NCI-H526 treated with DMSO at 0.1 percent for 48 hours (cell line): ENCODE measurements at places on chromosomes 2 and 18.

GRCh38 chr2:119782308-119783027 lies 22.7 kb downstream of the PTPN4 start:
- DNase-seq = no peak

- peak; percentile 41 for DNase-seq
Measured at GRCh38 chr2:10721396-10722251, at the start of gene ATP6V1C2. TSS of gene ATP6V1C2 (plus strand) at chr2:10721630. CDS start at chr2:10722850, 1,220 bp downstream.

GRCh38 chr2:105744091-105744908 lies 412 bp upstream of the NCK2 start:
- no peak for DNase-seq

- no peak for DNase-seq
Measured at GRCh38 chr2:54957321-54957999, 92.8 kb downstream of the RTN4 start.

DNA sequence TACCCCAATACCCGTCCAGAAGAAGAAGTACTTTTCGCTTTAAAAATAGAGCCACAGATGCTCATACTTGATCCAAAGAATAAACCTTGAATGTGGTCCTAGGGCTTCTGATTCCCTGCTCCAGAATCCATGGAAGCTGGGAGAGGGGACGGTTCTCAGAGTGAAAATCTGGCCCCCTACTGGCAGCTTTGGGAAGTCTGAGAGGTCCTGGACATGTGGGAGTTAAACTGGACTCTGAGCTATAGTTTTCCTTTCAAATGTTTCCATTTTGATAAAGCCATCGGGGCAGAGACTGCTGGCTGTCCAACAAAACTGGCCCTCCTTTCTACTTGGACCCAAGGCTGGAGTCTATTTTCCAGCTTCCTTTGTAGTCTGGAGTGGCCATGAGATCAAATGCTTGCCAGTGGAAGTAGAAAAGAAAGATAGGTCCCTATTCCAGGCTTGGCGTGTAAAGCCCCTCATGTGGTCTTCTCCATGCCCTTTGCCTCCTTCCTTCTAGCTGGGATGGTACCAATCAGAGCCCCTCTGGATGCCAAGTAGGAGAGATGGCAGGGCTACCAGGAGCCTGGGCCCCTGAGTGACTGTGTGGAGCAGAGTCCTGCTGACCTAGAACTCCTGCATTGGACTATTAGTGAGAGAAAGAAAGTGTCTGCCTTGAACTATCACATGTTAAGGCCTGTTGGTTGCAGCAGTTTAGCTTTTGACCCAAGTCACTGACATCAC lies 37.7 kb upstream of the TBC1D8 start:
- no peak for DNase-seq

GRCh38 chr2:37387148-37387835 lies 42.9 kb downstream of the QPCT start:
- DNase-seq = no peak

GRCh38 chr2:43218702-43219382 lies 7.6 kb downstream of the ZFP36L2 start:
- DNase-seq = no peak

DNA sequence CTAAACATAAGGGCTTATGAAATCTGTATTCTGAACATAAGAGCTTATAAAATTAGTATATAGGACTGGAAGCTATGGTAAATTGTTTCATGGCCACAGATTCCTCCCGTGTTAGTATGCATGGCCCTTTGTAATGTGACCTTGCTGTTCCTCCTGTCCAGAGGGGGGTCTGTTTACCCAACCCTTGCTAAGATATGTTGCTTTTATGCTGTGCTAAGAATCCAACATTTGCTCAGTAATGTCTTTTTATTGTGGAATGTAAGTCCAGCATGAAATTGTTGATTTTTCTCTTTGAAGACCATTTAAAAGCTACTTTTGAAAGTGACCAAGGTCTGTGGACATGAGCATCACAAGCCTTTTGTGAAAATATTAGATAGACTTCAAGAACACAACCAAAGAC lies 485.4 kb downstream of the PARD3B start:
- DNase-seq = no peak

GRCh38 chr2:37379881-37380296 lies 35.5 kb downstream of the QPCT start:
- DNase-seq = no peak

- DNase-seq = no peak
Measured at GRCh38 chr2:207385076-207385475, 144.7 kb upstream of the CREB1 start.

DNA sequence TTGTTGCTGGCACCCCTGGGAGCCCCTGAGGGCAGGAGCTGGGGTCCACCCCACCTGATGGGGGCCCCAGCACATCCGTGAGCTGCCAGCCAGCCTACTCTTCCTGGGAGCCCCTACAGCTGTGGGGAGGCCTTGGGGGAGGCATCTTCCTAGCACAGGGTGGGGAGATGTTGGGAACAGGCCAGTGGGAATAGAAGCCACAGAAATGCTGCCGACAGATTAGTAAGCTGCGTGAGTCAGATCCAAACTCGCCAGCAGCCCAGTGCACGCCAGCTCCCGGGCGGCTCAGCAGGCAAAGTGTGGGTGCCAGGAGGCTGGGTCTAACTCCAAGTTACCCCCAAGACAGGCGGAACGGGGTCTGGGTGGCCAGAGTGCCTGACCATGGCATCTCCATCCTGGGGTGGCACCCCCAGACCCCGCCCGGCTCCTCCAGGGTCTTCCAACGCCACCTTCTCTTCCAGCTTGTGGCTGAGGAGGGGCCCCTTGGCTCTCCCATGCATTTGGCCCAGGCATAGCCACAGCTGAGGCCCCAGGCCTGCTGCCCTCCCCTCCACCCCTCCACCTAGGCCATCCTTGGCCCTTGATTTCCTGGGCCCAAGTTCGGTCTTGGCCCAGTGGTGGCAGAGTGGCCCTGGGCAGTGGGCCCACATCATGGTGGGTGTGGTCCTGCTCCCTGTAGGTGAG lies 15.3 kb downstream of the CROCC2 start:
- DNase-seq = no peak

- no peak for DNase-seq
Measured at GRCh38 chr2:133346654-133347053, 221.6 kb downstream of the NCKAP5 start.

GRCh38 chr2:134135793-134136192 lies 118.1 kb upstream of the MGAT5 start:
- DNase-seq = no peak

- peak; percentile 68 for DNase-seq
Measured at GRCh38 chr2:230650585-230651137, 62.0 kb upstream of the CAB39 start.

GRCh38 chr2:172082105-172082943 lies 3.0 kb upstream of the DLX1 start:
- no peak for DNase-seq

GRCh38 chr2:107108556-107108955 lies 222.6 kb upstream of the ST6GAL2 start:
- no peak for DNase-seq

- DNase-seq = no peak
Measured at GRCh38 chr2:20456116-20456571, 9.3 kb downstream of the RHOB start.

DNA sequence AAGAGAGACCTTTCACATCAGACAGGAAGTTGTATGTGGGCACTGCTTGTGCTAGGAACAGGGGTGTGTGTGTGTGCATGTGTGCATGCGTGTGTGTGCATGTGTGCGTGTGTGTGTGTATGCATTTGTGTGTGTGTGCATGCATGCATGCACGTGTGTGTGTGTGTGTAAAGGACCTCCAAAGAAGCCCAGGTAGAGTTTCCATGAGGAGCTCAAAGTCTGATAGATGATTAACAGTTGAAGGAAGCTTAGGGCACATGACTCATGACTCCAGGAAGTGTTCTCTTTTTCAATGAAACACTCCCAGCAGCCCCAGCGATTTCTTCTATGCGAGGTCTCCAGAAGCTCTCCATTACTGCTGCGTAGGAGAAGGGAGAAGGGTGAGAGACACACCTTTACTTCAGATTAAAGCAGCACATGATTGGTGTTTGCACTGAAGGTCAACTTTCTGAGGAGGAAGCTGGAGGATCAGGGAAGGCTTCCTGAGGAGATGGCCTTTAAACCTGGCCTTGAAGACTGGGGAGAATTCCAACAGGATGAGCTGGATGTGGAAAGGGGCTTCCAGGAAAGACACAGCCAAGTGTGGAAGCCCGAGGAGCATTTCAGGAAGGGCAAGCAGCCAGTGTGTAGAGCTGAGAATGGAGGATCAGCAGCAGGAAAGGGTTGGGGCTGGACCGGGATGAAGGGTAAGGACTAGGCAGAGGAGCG lies 77.7 kb downstream of the SMAD4 start:
- DNase-seq = no peak

DNA sequence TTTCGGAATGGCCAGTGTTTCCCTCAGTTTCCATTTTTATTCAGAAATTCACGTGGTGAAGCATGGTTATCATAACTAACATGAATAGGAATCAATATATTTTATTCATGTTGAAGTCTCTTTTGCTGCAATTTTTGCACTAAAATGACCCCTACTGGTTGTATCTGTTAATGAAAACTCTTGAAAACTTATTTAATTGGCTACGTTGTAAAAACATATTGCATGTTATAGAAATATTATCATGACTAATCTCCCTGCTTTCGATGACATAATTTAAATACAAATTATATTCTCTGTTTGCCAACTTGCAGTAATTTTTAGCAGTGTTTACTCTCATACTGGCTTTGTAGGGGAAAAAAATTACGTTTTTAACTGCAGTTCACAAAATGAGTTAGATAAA lies 3.5 kb downstream of the CRIM1 start:
- no peak for DNase-seq

GRCh38 chr2:61537277-61537949 lies 743 bp downstream of the XPO1 start:
- no peak for DNase-seq

DNA sequence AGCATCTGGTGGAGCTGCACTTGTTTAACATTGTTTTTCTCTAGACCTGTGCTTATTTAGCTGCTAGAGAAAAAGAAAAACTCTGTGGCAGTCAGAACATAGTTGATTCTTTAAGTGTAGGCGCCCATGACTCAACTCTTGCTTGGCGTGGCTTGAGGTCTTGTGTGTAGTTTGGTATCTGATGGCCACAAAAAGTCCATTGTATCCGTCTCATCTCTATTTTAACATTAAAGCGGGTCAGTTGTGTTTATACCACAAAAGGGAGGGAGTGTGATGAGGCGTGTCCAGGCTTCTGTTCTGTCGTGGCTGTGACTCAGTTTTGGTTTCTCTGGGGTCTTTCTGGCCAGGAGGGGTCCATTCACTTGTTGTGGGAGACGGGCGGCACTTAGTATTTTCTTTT lies 24.2 kb upstream of the UGT1A8 start:
- no peak for DNase-seq

GRCh38 chr2:20424300-20425290 lies 22.3 kb upstream of the RHOB start:
- no peak for DNase-seq

DNA sequence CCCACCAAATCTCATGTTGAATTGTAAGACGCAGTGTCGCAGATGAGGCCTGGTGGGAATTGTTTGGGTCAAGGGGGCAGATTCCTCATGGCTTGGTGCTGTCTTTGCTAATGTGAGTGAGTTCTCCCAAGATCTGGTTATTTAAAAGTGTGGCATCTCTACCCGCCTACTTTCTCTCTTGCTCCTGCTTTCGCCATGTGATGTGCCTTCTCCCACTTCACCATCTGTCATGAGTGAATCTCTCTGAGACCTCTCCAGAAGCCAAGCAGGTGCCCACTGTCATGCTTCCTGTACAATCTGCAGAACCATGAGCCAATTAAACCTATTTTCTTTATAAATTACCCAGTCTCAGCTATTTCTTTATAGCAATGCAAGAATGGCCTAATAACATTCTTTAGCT lies 246.6 kb upstream of the CDH20 start:
- DNase-seq = no peak

DNA sequence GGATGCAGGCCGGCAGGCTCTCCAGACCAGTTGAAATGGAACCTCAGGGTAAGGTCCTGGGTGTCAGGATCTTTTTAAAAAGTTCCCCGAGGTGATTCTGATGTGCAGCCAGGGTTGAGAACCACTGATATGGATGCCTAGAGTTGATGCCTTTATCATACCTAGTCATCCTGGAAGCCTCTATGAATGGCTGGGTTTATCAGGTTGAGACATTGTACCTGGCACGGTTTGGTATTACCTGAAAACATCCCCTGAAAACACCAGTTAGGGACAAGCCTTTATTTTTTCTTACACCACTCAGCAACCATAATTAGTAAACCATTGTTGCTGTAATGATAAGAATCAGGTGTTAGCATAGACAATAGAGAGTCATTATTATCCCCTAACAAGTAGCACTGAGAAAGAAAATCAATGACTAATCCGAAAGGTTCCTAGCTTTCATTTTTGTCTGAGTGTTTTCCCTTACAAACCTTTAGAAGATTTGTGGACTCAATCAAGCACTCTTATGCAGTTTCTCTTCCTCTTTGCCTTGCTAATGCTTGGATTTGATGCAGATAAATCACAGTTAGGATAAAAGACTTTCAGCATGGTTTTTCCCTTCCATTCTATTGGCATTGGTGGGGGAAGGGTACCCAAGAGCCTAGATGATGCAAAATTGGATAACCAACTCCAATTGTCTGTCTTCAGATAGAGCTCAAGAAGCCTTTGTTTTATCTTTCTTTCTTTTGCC lies 116.5 kb upstream of the LYPD6 start:
- DNase-seq = no peak

DNA sequence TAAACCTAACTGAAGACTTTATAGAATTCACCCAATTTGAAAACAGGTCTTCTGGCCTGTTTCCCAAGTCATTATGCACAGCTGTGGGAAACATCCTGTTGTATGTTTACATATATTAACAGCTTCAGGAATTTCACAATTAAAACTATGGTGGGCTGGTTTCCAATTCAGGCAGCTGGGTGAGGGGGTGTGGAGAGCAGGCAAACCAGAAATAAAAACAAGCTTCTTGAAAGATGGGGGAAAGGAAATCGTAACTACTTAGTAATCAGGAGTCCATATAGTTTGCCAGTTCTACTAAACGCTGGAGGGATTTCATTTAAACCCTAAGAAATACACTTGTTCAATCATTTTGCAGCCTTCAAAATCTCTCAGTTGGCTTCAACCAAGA lies 22.8 kb downstream of the ATP8B1 start:
- DNase-seq = no peak

- no peak for DNase-seq
Measured at GRCh38 chr2:135227386-135227785, 175.3 kb downstream of the RAB3GAP1 start.

GRCh38 chr2:111200333-111200881 lies 79.7 kb downstream of the BCL2L11 start:
- DNase-seq = peak; percentile 8

DNA sequence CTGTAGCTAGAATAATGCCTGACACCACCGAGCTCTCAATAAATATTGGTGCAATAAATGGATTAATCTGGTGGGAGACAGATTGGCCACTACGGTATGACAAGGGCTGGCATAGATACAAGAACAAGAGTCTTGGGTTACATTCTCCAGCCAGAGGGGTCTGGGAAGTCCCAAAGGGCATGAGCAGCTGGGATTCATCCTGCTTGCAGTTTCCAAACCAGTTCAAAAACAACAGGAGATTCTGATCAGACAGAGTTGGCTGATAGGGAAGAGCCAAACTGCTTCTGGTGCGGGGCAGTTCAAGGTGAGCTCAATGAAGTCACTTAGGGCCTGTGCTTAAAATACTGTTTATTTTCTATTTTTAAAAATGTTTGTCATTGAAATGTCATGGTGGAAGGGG lies 266.9 kb downstream of the TNS1 start:
- DNase-seq = no peak
